ENCODE measurements at places on chromosomes 16 and 17. TPM values are rescaled to one million over a fixed set of nuclear protein-coding genes. Genes with fewer than 3 reads are reported as not detected.

DNA sequence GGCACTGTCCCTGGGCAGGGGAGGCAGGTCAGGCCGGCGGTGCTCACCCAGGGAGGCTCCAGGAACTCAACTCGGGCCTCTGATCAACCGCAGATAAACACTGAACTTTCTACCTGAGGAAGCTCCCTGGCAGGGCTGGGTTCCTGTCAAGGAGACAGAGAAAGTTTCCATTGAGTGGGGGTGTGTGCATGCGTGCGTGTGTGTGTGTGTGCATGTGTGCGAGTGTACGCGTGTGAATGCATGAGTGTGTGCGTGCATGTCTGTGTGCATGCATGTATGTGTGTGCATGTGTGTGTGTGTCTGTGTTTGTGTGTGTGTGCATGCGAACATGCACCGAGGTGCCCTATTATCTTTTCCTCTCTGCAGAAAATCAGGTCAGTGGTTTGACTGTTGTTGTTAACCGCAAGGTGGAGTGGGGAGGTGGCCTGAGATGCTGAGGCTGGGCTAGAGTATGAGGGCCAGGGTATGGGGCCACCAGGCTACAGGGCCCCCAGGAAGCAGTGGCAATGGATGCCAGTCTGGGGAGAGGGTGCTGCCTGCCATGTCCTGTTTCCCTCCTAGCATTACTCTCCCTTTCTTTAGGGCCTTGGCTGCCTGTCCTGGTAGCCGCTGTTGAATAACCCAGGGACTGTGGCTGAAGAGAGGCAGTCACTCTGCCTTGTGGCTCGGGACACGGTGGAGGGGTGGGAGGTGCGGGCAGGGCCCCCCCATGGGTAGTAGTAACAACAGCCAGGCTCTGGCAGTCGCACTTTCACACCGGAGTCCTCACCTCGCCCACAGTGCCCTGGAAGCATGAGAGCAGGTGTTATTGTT lies 24.0 kb downstream of the CCR7 start:
- no peak for DNase-seq

DNA sequence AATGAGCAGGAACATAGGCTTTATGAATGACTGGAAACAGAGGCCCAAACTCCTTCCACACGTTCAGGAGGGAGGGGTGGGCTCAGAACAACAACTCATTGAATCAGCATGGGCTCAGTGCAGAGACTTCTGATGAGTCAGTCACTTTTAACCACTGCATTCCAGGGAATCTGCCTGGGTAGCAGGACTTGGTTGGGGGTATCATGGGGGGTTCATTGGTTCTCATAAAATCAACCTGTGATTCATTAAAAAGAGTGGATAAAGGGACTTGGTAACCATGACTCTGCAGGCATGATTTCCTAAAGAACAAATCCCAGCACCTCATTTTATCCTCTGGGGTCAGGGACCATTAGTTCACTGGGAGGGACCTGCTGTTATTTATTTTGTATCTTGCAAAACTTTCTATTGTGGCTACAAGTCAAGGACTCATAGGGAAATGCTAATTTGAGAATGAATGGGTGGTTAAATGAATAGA lies 13.8 kb downstream of the ITGB3 start:
- no peak for DNase-seq

DNA sequence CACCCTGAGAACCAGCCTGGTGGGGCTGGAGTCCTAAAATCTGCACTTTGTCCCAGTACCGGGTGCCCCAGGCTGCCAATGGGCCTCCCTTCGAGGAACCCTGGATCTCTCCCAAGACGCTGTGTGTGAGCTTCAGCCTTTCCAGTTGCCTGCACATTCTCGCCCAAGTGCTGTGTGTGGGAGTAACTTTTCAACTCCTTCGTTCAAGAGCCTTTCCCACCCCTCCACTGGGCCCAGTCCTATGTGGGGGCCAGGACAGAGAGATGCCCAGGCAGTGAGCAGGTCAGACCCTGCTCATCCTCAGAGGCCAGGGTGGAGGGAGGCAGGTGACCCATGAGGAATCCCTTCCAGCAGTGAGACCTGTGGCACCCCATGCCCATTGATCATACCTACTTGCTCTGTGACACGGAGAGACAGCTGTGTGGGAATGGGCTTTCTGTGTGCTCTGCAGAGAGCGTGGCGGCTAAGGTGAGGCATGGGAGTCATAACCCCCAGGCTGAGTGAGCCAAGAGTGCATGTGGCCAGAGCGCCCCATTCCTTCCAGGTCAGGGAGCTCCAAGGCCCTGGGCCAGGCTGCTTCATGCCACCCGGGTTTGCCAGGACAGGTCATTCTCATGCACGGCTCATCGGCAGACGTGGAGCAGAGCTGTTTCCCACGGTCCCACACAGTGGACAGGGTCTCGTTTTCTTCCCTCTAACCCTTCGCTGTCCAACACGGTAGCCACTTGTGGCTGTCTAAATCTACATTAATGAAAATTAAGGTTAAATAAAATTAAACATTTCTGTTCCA lies 154.4 kb downstream of the CLEC16A start:
- DNase-seq, result no peak

DNA sequence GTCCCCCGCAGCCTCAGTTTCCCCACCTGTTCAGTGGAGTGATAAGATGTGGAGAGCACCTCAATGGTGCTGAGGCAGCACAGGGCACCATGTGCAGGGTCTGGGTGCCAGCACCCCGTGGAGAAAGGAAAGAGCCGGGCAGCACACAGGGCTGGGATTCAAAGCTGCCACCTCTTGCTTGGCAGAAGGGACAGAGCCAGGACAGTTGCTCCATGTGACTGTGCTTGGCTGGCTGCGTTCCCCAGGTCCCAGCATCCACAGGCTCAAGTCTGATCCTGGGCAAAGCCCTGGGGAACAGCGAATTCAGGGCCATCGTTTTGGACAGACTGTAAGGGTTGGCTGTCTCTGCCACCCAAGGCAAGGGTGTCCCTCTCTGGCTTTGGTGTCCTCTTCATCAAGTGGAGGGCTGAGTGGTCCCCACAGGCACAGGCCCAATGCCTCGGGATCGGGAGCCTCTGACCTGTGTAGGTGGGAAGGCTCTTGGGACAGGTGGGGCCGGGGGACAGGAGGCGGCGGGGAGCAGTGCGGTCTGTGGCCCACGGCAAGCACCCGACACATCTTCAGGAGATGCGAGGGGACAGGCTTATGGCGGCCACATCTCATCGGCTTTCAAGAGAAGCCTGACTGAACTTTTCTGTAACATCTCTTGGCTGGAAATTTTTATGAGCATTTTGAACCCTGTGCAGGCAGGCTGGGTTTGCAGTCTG lies 8.5 kb downstream of the ZNF469 start:
- DNase-seq, result no peak

DNA sequence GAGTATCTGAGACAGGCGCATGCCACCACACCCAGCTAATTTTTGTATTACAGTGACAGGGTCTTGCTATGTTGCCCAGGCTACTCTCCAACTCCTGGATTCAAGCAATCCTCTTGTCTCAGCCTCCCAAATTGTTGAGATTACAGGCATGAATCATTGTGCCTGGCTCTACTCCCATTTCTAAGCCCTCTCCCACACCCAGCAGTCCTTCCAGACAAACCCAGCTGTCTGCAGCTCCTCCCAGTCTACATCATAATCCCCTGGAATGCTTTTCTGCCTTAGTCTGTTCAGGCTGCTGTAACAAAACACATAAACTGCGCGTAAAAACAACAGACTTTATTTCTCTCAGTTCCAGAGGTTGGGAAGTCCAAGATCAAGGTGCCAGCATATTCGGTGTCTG lies 144.5 kb downstream of the GRIN2A start:
- no peak for DNase-seq

DNA sequence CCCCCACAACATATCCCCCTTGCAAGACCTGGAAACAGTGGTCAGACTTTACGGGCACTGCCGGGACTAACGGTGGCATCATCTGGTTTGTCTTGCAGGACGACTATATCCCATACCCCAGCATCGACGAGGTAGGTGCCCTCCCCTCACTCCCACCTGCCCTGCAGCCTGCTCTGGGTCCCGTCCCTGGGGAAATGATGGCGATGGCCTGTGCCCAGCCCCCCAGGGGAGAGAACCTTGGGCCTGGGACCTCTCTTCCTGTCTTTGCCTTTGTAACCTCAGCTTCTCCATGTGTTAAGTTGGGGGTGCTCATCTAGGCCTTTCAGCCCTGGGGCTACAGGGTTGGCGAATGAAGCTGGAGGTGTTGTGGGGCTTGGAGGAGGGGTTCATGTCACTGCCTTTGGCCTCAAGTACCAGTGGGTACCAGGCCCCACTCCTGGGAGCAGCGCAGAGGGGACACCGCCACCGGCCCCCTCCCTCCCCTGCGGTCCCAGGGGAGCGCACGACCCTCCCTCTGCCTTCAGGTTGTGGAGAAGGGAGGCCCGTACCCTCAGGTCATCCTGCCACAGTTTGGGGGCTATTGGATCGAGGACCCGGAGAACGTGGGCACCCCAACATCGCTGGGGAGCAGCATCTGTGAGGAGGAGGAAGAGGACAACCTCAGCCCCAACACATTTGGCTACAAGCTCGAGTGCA lies 99.9 kb downstream of the OR1D5 start:
- DNase-seq, result no peak

GRCh38 chr17:6998855-6999508 lies 3.1 kb downstream of the ALOX12 start:
- no peak for DNase-seq

ZNF597 gene
- 3.1 TPM for total RNA-seq

CCL16 gene
- 0.69 TPM for total RNA-seq

PROCA1 gene
- 1.2 TPM for total RNA-seq

PER1 gene
- total RNA-seq, result 155 TPM

DNAH2 gene
- total RNA-seq, result 0.36 TPM

CD300LF gene
- 1.1 TPM for total RNA-seq
